ENCODE measurements at places on chromosomes 11 and 22. TPM values are rescaled to one million over a fixed set of nuclear protein-coding genes. Genes with fewer than 3 reads are reported as not detected.

DNA sequence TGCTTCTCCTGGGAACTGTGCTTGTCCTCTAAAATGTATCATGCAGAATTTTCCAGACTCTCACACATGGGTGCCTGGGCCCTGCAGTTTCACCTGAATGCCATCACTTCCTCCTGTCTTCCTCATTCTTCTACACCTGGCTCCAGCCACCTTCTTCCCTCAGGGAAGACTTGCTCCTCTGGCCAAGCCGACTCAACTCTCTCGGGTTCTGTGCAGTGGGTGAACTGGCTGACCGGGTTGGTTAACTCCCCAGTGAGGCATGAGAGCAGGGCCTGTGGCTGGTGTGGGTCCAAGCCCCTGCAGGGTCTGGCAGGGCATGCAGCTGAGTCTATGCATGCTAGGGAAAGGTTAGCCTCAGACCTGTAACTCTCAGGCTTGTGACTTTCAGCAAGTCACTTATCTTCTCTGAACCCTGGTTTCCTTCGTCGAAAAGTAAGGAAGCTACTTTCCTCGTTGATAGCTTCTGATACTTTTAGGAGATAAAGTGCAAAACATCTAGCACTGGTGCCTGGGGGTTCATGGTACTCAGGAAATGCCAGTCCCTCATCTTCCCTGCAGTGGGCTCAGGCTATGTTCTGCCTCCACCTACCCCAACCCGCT lies 11.9 kb downstream of the CD82 start:
- DNase-seq: no peak

GRCh38 chr11:93922830-93923229 lies 72.4 kb upstream of the VSTM5 start:
- DNase-seq: no peak

- DNase-seq: no peak
These were observed 10.5 kb downstream of the IGF2 start for GRCh38 chr11:2128511-2129307.

DNA sequence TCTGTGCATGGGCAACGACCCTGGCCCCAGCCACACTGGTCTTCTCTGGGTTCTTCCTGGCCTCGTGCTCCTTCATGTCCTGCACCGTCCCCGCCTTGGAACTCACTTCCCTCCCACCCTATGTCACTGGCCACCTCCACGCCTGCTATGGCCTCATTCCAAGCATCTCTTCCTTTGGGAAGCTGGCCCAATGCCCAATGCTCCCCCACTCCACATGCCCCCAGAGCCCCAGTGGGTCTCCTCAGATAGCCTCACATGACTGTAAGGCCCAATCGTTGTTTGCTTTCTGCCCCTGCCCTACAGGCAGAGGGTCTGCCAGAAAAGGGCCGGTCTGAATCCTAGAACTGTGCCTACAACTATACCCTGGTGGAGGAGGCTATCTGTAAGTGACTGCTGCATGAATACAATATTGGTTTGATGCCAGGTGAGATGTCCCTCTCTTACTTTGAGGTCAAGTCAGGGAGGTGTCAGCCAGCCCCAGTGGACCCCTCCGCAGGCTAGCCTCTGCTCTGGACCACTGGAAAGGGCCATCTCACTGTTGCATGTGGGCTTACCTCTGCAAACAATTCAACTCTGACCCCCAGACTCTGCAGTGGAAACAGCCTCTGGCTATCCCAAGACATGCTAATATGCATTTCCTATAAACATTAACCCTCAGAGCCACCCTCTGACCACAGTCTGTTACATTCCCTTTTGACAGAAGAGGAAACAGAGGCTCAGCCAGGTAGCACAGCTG lies 2.1 kb upstream of the GNAZ start:
- DNase-seq: peak; percentile 35

GRCh38 chr11:122304306-122304705 lies 188.3 kb upstream of the BLID start:
- DNase-seq: no peak

- DNase-seq: no peak
These were observed 289.7 kb upstream of the ARHGAP42 start for GRCh38 chr11:100397401-100397800.

DNA sequence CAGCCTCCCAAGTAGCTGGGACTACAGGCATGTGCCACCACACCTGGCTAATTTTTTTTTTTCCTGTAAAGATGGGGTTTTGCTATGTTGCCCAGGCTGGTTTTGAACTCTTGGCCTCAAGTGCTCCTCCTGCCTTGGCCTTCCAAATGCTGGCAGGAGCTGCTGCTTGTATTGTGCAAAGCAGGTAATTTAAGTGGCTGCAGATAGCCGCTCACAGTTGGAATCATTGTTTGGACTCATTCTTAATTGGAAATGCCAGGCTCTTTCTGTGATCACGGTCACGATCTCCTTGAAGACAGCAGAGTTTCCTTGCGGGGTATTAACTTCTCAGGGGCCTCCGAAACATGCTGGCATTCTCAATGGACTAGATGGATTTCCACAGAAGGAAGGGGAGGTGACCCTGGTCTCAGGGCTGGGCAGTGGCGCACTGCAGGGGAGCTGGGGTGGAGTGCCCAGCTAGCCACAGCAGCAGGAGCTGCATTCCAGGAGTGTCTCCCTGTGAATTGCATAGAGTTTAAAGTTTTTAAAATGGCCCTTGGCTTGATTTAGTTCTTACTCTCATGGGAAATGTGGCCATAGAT lies 136.1 kb downstream of the MORC2 start:
- no peak for DNase-seq

DNA sequence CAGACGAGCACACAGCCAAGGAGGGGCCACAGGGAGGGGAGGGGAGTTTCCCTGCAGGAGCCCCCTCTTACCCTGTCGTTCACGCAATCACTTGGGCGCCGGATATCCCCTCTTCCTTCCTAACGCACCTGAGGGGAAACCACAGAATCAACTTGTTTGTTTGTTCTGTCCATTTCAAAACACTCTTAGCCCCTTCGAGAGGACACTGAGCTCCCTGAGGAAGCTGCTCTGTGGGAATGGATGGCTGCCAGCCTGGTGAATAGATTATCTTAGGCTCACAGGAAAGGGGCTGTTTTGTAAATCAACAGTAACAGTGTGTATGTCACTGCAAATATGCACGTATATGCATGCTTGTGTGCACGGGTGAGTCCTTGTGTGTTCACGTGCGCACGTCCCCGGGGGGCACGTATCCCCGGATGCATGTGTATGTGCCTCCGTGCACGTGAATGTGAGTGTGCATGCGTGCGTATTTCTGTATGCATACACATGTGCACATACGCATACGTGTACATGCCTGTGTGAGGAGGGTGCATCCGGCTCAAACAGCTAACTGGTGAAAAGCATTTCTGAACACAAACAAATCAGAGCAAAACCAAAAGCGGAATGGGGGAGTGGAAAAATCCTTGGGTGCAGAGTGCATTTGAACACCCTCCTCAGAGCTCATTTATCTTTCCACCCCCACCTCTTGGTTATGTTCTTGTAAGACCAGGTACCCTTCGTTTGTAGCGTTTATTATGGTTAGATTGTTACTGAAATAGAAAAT lies 7.2 kb downstream of the ARSA start:
- DNase-seq: peak; percentile 81

GRCh38 chr11:120389693-120390584 lies 53.7 kb downstream of the ARHGEF12 start:
- DNase-seq: no peak

DNA sequence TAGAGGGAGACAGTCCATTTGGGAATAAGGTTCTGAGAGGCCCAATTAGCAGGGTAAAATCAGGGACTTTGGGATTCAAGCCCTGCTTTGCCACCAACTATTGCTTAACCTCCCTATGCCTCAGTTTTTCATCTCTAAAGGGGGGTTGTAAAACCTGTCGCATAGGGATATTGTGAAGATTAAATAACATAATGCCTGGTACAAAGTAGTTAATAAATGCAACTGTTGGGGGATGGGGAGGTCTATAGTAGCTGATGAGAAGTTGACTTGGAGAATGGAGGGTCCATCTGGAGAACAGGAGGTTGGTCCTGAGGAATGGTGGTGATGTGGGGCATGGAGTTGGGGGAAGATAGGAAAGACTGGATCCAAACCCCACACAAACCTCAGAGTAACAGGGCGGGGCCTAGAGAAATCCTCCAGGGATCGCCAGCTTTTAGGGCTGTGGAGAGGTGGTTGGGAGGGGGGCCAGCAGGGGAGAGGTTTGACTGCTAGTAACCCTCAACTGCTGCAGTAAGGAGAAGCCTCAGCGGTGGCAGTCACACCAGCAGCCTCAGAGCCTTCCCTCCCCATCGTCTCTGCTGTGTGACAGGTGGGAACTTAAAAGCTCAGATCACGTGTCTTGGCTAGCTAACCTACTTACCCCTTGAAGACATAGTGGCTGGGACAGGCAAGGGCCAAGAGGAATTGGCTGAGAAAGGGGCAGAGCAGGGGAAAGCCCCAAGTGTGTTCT lies 1.1 kb upstream of the ABCG4 start:
- DNase-seq: peak; percentile 18

DNA sequence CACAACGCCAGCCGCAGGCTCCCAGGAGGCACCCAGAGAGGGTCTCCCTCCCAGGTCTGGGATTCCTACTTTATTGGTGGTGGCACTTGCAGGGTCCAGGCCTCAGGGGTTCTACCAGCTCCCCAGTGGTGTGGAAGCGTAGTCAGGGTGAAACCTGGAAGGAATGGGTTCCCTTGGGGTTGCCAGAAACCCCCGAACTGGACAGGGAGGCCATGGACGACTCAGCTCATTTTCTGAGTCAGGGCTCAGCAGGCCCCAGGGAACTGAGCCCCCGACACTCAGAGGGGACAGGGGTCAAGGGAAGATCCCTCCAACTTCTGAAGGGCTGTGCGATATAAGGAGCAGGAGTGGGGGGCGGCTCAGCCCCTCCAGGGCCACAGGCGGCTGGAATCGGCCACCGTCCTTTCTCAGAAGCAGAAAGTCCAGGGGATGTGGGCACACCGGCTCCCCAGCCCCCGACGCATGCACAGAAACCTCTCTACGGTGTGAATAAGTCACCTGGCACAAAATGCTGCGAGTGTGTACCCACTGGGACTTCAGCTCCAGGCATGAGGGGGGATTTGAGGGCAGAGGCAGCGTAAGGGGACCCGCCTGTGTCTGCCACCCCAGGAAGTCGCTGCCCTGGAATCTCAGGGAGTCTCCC lies 25.1 kb downstream of the MRGPRG start:
- DNase-seq: no peak

- no peak for DNase-seq
These were observed 8.6 kb downstream of the GRIA4 start for GRCh38 chr11:105618343-105618955.

DNA sequence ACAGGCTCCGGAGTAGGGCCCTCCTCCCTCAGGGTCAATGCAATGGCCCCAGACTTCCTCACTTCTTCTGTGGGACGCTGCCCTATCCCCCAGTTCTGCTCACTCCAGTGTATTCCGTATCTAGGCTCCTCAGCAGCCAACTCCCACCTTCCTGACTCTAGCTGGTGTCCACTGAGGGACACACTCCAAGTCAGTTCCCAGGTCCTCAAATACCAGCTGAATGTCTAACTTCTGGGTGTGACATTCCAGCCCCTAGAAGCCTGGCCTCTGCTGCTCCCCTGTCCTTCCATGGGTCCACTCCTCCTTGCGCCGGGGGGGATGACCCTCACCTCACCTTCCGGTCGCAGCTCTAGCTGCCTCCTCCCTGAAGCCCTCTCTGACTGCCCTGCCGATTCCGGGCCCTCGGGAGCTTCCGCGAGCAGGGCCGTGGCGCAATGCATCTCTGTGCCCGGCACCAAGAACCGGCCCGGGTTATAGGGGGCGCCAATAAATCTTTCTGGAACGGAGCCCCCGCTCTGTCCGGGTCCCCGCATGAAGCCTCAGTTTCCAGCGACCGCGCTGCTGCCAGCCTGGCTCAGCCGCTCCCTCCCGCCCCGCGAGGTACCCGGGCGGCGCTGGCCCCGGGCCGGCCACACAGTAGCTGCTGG lies 15.4 kb downstream of the BAD start:
- no peak for DNase-seq

The SLC22A6 gene
- total RNA-seq: not detected

The ANO1 gene
- total RNA-seq: 12.4 TPM

The ESAM gene
- total RNA-seq: 10.0 TPM

The IFITM10 gene
- total RNA-seq: 0.28 TPM

The OR52N4 gene
- total RNA-seq: not detected

The CYB5R2 gene
- total RNA-seq: 2.4 TPM

The INSC gene
- 0.50 TPM for total RNA-seq

The FEN1 gene
- total RNA-seq: 3.3 TPM

All from pancreas (tissue), 10 donors.